ENCODE measurements at places on chromosomes 13 and 19. TPM values are rescaled to one million over a fixed set of nuclear protein-coding genes. Genes with fewer than 3 reads are reported as not detected.
A peak's percentile ranks its signal among the peaks of the same experiment; 100 is the strongest.

ZNF154 gene
- total RNA-seq = 7.3 TPM

C19orf18 gene
- total RNA-seq = 0.69 TPM

IZUMO2 gene
- total RNA-seq = not detected

PCDH20 gene
- total RNA-seq = 7.7 TPM

PSG7 gene
- not detected for total RNA-seq

ZNF587B gene
- total RNA-seq = 10.2 TPM

NFIX gene
- 174 TPM for total RNA-seq

TMEM259 gene
- total RNA-seq = 214 TPM

DNA sequence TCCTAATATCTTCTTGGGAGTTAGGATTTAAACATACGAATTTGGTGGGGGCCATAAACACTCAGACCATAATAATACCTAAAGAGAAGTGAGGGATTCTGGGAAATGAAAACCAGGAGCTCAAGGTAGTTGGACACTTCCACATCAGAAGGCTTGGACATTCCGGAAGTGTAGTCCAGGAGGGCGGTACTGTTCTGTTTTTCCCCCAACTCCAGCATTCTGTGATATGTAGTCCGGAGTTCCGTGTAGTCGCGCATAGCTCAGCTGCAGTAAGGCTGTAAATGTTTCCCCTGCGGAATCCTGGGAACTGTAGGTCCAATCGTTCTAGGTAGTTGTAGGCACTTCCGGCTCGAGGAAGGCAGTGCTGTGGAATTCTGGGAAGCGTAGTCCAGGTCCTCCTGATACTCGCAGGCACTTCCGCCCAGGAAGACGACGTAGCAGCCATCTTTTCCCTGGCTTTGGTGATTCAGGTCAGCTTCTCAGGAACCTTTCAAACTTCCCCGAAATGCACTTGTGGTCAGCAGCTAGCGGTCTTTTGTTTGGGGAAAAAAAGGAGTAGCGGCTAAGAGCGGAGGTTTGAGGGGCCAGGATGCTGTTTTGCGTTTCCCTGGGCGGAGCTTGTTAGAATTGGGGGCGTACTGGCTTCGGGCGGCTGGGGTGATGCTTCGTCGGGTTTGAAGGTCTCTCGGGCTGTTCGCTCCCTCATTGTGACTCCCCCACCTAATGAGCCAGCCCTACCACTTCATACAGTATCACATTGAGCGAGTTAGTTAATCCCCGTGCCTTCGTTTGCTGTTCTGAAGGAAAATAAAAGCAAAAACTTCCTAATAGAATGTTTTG, at the start of gene ZNF226:
ZNF226 (plus strand) TSS at position 428 of the 840 bp plus-strand sequence. CDS start 4,981 bp downstream, outside the sequence.
- DNase-seq = peak; percentile 97

DNA sequence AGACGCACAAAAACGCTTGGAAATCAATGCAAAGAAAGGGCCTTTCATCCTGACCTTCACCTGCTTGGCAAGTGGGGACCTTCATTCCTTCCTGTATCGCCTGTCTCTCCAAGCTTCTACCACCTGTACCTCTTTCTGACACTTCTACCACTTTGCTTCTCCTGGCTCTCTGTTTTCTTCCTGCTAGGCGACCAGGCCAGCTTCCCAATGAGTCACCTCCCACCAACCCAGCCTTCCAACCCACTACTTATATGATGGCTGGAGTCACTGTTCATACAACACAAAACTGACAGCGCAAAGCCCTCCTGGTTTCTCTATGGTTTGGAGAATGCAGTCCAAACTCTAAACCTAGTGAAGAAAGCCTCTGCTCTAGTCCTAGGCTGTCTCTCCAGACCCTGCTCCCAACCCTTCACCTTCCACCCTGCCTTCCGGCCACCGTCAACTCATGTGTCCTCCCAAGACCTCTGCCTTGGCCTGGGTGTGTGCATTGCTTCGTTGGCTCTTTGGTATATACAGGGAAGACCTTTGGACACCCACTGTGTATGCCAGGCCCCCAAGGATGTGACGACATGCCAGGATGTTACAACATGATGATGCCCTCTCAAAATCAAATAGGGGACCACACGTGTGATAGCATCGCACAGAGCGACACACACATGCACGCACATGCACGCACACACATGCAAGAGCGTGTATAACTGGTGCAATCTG, 148.5 kb downstream of the STK24 start:
- no peak for DNase-seq

DNA sequence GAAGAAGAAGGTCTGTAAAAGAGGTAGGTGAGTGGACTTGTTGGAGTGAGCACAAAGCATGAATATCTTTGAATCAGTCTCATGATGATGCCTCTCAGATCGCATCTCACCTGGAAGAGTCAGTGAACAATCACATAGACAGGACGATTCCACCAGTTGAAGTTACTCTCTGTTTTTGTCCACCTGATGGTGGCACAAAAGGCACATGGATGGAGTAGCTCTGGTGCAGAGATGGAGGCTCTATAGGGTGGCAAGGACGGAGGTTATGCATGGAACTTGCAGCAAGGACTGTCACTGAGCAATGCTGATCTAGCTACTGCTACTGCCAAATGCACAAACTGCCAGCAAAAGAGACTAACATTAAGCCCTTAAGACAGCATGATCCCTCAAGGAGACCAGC, 10.3 kb upstream of the MYCBP2 start:
- DNase-seq = no peak

- no peak for DNase-seq
Measured at GRCh38 chr13:113742445-113743120, 16.4 kb upstream of the TMEM255B start.

All from upper lobe of left lung (tissue), 6 donors.